HAP-1 (cell line): ENCODE measurements at places on chromosomes 7 and 10.

GRCh38 chr10:69348816-69349541 lies 67.7 kb downstream of the TACR2 start:
- DNase-seq, result no peak

GRCh38 chr7:5284304-5285281 lies 1.9 kb downstream of the SLC29A4 start:
- peak; percentile 84 for DNase-seq

GRCh38 chr7:104908636-104909035 lies 105.4 kb upstream of the KMT2E start:
- no peak for DNase-seq

GRCh38 chr10:3741688-3742461 lies 43.1 kb downstream of the KLF6 start:
- no peak for DNase-seq

GRCh38 chr7:122546496-122546895 lies 152.4 kb downstream of the RNF133 start:
- DNase-seq, result no peak

DNA sequence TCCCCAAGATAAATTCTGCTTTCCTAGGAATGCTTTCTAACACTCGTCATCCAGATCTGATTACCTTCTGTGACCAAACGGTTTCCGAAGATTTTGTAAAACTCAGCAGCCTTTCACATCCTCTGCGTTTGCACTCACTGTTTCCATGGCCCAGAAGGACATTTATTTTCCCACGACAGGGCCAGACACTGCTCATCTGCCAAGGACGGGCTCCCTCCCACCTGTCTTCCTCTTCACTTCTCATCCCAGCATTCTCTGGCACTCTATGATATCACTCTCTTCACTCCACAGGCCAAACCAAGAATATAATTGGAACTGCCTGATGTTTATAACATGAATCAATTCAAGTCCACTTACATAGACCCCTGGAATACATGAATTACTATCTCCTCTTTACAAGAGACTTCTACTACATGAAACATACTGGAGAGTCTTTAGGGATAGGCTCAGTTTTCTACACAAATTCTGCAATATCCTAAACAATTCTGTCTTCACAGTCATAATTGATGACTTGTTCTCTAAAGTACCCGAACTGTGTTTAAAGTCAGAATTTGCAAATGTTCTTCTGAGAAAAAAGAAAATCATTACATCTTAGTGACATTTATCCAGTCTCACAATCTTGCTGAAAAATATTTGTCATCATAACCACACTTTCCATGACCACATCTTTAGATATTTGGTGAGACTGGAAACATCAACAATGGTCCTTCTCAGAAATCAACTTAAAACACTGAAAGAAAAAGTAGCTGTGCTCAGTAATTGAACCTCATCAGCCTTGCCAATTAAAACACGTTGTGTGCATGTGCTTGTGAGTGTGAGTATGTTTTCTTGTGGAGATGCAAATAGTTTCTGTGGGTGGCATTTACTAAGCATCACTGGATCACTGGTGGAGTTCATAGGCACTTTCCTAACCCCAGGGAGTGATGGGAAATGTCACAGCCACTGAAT lies 79.5 kb upstream of the PRSS58 start:
- no peak for DNase-seq

- no peak for DNase-seq
Observed at GRCh38 chr7:58086871-58087535, 637.0 kb downstream of the ZNF716 start.

GRCh38 chr7:43768201-43768886 lies 9.9 kb downstream of the BLVRA start:
- DNase-seq, result no peak

DNA sequence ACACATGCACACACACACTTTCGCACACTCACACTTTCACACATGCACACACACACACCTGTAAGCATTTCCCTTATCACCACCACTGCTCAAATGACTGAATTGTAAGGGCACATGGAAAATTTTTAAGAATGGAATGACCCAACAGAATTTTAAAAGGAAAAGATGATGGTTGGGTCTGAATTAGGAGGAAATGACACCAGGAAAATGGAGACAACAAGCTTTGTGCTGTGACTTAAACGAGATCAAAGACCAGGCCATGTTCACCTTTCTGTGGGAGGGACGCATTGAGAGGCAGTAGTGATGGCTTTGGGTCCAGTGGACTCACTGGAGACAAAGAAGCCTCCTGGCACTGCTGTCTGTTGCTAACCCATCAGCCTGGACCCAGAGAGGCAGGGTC lies 16.7 kb upstream of the C10orf71 start:
- DNase-seq, result no peak

DNA sequence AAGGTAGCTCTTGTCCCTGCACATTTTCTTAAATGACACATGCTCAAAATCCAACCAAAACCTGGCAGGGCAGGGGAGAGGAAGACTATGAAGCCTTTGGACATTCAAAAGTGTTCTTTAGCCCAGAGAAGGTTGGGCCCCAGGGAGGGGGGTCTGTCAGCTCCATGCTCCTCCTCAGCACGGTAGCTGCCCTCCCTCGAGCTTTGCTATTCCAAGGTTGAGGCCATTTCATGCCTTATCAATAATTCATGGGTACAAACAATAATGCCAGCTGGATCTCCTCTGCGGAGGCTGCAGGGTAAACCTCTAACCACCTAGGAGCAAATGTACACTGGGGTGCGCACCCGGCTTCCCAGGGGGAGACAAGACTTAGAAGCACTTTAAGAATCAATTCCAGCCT lies 61.5 kb downstream of the SLIT1 start:
- DNase-seq, result no peak

DNA sequence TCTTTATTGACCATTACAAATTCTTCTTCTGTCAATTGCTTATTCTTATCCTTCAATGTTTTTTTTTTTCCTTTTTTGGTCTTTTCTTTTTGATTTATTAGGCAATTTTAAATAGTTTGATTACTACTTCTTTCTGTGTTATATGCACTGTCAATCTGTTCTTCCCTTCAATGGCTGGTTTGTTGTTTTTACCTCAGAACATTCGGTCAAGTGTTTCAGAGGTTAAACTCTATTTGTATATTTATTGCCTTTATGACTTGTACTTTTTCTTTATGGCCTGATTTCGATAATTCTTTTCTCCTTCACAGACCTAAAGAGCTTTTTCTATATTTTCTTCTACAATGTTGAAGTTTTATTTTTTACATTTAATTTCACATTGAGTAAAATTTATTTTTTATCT lies 171.5 kb upstream of the AKR1E2 start:
- no peak for DNase-seq

- no peak for DNase-seq
Observed at GRCh38 chr7:54769203-54769602, 10.2 kb upstream of the SEC61G start.

GRCh38 chr7:45203459-45203858 lies 45.9 kb downstream of the RAMP3 start:
- no peak for DNase-seq

DNA sequence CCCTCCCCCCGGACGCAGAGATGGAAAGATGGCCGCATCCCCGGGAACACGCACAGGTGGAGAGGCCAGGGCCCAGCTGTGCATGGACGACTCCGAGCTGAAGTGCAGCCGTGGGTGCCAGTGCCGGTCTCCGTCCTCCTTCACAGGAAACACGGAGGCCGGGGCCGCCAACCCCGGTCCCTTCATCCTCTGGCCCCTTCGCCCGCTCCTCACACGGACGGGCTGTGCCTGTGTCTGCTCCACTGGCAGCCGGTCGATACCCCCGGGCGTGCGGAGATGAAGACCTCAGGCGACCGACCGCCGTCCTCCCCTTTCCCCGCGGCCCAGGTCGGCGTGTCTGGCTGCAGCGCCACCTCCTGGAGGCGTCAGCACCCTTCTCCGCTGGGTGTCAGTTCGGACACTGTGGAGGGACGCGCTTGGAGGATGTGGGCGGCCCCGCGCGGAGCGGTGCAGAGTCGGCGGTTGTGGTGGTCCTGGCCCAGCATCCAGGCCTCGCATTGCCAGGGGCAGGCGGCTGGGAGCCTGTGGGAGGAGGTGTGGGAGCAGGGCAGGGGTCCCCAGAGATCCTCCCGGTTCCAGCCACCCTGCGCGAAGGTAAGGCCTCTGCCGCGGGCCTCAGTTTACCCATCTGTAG lies 9.9 kb downstream of the ZNF511 start:
- peak; percentile 91 for DNase-seq

GRCh38 chr10:97034301-97034700 lies 151.5 kb downstream of the SLIT1 start:
- DNase-seq, result no peak

- DNase-seq, result no peak
Observed at GRCh38 chr7:57403601-57404342, 46.2 kb upstream of the ZNF716 start.

DNA sequence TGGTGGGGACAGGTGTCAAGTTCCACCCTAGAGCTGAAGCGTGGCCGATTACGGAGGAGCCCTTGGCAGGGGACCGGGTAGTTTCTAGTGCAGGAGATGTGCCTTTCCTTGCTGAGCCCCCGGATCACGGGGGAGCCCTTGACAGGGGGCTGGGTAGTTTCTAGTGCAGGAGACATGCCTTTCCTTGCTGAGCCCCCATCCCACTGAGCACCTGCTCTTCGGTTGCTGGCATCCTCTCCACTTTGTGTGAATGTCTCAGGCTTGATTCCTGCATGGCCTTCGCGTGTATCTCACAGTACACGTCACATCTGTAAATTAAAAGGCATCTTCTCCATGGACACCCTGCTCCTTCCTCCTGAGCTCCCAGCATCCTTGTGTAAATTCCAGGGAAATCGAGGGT lies 263.5 kb downstream of the ADARB2 start:
- no peak for DNase-seq

DNA sequence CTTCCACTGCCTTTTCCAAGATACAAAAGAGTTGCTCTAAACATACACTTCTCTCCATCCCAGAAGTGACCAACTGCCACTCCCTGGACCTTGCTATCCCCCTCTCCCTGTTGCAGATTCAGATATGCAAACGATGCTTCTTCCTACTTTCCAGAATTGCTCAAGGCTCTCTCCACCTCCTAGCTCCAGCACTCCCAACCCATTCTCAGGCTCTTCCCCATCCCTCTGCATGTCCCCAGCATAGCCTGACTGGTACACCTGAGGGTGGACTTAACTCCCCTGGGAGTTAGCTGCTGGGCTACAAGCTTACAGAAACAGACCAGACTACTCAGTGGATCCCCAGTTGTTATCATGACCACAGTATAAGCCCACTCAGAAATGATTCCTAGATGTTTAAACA lies 27.6 kb downstream of the MKRN1 start:
- no peak for DNase-seq

DNA sequence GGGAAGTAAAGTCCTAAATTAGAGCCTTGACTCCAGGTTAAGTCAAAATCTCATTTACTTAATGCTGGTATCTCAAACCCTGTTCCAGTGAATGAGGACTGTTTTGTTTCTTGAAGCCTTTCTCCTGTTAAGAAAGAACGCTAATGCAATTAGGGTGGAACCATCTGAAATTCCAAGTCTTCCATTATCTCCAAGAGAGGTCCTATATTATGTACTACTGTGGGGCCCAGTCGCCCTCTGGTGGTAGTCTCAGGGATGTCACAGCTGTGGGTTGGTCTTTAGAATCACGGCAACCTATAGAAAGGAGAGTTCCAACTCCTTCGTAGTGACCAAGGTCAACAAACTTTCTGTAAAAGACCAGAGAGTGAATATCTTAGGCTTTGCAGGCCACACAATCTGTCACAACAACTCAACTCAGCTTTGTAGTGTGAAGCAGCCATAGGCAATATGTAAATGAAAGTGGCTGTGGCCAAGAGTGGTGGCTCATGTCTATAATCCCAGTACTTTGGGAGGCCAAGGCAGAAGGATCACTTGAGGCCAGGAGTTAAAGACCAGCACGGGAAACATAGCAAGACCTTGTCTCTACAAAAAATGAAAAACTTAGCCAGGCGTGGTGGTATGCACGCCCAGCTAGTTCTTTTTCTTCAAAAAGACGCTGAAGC lies 9.3 kb downstream of the RPP38 start:
- DNase-seq, result peak; percentile 85

- no peak for DNase-seq
Observed at GRCh38 chr7:36764929-36765328, 40.6 kb upstream of the AOAH start.

DNA sequence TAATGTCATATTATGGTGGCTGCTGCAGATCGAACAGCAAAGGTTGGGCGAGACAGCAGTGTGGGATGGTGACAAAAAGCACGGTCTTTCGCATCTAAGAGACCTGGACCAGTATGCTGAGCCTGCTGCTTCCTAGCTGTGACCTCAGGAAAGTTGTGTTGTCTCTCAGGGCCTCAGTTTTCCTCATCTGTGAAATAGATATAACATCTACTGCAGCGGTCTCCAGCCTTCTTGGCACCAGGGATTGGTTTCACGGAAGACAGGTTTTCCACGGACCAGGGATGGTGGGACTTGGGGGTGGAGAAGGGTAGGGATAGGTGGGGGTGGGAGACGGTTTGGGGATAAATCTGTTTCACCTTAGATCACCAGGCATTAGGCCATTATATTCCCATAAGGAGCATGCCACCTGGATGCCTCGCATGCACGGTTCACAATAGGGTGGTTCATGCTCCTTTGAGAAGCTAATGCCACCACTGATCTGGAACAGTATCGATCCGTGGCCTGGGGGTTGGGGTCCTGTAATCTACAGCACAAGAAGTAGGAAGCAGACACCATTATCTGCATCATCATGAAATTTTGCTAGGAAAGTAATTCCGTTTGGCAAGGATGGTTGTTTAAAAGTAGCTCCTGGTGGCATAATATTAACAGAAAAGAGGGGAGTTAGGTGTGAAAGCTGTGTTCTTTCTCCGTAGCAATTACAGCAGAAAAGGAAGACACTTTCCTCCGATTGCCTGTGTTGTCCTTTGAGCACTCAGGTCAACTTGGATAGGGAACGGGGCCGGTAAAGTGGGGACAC lies 10.8 kb downstream of the KLF6 start:
- no peak for DNase-seq

GRCh38 chr7:69259445-69259844 lies 338.8 kb upstream of the AUTS2 start:
- no peak for DNase-seq

GRCh38 chr7:106620676-106621075 lies 40.3 kb downstream of the CCDC71L start:
- no peak for DNase-seq
